ENCODE measurements at places on chromosomes 2 and 18.

DNA sequence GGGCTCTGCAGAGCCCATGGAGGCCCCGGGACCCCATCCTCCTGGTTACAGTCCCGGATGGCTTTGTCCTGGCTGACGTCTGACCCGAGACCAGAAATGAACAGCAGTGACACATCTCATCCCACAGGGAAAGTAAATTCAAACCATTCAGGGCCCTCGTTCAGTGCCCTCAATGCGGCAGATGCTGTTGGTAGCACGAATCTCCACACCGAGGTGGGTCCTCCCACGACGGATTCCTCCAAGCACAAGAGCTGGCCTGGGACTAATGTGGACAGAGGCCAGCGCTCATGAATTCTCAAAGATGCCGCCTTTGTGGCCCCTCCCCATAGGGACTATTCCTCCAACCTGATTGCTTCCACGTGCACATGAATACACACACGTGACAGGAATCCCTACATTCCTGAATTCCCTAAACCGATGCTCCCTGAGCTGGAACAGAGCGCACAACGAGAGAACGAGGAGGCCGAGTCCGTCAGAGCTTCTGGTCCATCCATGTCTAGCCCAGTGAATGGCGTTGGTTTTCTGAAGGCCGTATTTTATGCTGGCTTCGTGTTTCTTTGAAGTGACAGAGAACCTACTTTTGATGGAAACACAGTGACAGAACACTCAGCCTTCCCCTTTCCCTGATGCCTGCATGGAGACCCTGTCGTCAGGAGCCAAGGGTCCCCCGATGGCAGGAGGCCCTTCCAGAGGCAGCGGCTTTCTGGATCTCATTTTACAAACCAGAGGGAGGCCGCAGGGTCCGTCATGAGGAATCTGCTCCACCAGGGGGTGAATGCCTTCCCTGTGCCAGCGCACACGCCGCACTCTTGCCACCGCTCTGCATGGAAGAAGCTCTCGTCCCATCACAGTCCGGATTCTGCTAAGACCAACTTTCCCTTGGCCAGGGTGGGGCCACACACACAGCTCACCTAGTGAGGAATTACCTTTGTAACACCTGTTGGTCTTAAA, 64.3 kb upstream of the SNTG2 start:
- no peak for DNase-seq

- DNase-seq: no peak
These were observed 547.2 kb downstream of the ZNF804A start for GRCh38 chr2:185145316-185146121.

GRCh38 chr18:26696308-26696707, 148.0 kb upstream of the KCTD1 start:
- DNase-seq: no peak

GRCh38 chr2:86454238-86454637, 13.1 kb downstream of the KDM3A start:
- no peak for DNase-seq

- DNase-seq: no peak
These were observed 14.6 kb downstream of the RAB31 start for GRCh38 chr18:9722691-9723090.

DNA sequence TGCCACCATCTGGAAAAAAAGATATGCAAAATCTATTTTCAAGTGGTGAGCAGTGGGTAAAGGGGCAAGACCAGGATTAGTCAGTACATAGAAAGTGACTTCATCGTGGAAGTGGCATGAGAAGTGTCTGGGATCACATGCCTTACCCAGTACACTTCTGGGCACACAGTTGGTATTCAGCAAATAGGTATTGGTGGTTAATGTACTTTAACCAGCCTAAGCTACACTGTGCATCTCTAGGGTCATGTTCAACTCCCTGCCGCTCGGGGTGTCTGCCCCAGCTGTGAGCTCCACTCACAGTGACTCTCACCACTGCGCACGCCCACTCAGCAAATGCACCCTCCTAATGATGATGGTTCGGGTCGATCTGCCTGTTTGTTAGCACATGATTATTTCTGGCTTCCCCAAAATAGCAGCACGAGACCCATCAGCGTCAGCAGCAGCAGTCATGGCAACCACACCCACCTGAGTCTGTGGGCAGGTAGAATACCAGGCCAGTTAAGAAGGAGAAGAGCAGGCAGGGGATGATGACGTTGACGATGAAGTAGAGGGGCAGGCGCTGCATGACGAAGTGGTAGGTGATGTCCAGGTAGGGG, 11.1 kb downstream of the CHRNA1 start:
- no peak for DNase-seq

- DNase-seq: no peak
These were observed 54.7 kb upstream of the SP5 start for GRCh38 chr2:170660409-170660808.

DNA sequence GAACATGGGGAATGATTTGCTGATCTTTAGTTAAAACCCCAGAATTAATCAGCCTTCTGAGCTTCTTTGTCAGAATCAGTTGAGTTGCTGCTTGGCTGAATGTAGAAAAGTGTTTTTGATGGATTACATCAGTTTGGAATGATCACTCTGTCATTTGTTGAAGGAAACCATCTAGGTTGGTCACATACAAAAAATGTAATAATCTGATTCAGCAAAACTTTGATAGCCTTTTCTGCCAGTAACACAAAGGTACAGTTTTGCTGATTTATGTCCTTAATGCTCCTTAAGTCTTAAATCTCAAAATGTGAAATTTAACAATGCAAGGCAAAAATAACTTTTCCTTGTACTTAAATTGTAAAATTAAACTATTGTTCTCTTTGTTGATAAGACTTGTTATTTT, 74.3 kb downstream of the GALNT13 start:
- DNase-seq: no peak

DNA sequence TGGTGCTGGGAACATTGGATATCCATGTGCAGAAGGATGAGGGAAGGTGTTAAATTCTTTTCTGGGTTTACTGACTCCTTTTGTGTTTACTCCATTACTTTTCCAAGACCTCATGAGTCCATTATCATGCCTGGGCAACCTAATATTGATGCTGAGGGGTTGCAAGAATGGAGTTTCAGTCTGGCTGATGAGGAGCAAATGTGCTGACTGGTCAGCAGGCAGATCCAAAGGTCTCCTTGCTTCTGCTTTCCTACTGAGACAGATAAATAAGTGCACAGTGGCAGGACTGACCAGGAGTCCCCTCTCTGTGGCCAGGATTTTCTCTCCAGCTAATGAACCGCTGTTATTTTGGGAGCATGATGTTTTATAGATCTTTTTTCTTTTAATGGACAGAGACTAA, 43.6 kb upstream of the WIPF1 start:
- DNase-seq: no peak

- no peak for DNase-seq
These were observed 28.8 kb upstream of the ODC1 start for GRCh38 chr2:10476723-10477442.

- no peak for DNase-seq
These were observed 4.3 kb downstream of the NLRC4 start for GRCh38 chr2:32260376-32260775.

DNA sequence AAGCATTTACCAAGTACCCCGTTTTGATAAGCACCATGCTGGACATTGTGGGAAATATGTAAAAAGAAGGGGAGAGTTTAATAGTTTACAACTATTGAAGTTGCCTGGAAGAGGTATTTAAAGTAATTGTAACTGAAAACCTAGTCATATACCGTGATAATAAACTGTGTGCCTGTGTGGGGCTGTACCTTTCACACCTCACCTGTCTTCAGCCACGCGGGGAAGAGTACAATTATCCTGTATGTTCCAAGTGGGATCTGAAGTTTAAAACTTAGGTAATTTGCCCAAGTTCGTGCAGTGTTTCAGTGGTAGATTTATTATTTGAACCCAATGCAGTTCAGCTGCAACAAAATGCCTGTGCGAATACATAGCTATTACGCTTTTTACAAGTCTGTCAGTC, 128.2 kb upstream of the TMEM200C start:
- DNase-seq: no peak

DNA sequence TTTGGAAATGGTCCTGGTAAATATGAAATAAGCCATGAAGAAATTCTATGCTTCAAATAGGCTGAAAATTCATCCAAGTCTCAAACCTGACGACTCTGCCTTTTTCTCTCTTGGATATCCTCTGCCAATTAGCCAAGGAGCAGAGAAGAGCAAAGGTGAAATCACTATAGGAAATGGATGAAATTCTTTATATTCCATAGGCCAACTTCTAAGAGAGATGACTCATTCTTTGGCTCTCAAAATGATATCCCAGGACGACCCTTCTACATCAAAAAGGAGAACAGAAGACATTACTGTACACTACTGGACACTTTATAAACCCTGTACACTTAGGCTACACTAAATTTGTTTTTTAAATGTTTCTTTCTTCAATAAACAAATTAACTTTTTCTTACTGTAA, 22.7 kb downstream of the PDE1A start:
- DNase-seq: no peak

GRCh38 chr18:31630549-31630948, 38.9 kb downstream of the TTR start:
- no peak for DNase-seq

DNA sequence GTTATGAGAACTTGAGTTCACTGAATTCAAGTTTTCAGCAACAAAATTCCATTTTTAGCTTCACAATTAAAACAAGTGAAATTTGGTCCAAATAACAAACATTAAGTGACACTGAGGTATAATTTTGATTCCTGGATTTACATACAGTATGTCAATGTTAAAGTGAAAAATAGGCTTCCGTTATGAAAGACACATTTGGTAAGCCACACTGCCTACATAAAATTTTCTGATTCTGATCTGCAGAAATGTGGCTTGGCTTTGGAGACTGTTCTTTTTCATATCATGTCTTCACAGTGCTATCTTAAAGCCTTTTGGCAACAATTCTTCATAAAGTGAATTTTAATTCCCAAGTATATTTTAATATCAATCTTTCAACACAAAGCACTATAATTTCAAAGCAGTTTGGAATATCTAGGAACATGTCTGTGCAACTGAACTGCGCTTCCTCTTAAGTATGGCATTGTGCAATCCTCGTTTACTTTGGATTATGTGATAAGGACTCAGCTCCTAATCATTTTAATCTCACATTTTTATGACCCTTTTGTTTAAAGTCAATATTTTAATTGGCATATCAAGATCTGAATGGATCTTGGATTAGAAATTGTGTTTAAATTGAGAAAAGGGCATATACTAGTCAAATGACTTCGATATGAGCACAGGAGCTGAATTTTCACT, 60.0 kb downstream of the RBMS1 start:
- no peak for DNase-seq

DNA sequence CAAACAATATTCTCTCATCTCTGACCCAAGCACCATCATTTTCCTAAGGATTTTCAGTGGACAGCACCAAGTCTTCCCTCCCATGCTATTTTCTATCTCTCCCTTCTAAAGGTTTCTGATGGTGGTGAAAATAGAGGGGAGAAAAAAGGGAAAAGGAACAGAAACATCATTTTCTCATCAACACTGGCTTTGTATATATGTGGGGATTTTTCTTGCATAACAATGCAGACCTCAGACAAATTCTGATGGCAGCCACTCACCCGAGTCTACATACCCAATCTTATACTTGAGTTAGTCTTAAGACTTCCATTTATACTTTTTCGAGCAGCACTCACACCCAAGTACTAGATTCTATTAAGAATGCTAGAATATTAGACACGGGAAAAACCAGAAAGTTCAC, 95.8 kb downstream of the TMEM163 start:
- no peak for DNase-seq

DNA sequence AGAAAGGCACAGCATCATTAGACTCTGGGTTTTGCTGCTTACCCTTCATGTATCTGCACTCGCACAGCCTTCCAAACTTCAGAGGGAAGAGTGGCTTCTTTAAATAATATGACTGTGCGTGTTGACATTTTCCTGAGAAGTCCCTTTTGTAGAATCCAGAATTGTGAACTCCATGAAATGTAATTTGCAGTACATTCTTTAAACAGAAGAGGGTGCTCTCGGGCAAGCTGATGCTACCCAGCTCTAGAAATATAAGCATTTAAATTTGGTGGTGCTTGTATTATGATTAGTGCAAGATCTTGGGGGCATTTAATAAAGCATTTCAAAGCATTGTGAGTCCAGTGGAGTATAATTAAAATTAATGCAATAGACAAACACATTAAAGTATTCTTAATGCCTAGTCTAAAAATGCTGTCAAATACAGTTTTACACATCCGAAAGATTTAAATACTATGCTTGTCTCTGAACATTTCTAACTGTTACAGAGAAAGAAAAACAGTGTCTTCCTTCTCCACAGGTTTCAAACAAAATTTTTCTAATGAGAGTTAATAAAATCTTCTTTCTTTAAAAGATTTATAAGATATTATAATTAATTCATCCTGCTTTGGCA, 17.3 kb upstream of the GTF2A1L start:
- no peak for DNase-seq

DNA sequence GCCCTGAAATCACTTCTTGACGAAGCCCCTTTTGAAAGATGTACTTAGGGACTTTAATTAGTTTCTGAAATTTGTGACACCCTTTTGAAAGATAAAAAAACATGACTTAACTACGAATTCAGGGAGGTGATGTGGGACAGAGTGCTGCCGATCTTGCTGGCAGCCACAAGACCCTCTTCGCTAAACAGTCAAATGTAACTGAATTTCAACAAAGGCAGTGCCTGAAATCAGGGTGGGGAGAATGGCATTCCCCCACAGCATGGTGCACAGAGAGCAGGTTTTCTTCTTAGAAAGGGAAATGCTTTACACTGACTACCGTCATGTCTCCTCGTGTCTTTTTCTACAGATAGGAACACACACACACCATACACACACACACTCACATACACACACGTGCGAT, 640.2 kb upstream of the POU3F3 start:
- DNase-seq: no peak

DNA sequence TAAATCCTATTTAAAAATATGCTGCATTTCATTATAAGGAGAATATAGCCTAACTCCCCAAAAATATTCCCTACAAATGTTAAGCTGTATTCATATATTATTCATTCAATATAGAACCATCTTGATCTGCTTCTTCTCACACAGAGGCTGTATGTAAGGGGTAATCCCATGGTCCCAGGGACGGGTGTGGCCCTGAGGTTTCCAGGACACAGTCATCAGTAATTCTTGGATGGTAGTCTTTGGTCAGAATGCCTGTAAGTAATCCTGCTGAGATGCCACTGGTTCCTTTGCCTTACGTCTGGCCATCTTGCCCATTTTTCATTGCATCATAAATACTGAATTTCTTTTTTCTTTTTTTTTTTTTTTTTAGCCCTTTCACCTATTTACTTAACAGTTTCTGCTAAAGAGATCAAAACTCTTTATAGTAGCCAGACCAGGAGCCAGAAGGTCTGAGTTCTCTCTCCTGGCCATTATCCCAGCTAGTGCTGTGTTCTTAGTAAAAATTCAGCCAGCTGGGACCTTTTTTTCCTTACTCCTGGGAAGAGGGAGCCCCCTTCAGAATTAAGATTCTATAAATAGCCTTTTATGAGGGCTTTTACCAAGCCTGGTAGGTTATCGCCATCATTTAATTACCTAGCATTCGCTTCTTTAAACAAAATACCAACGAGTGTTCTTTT, 134.9 kb downstream of the SOX11 start:
- DNase-seq: no peak

GRCh38 chr18:27606741-27607140, 421.6 kb upstream of the CHST9 start:
- DNase-seq: no peak

All from activated T-helper 1 cell treated with Interleukin-2 at 50 U/mL for 16 hours (primary cell).